Head of caudate nucleus (tissue), 42 donors: ENCODE measurements at places on chromosomes 13 and 19.
A peak's percentile ranks its signal among the peaks of the same experiment; 100 is the strongest.

DNA sequence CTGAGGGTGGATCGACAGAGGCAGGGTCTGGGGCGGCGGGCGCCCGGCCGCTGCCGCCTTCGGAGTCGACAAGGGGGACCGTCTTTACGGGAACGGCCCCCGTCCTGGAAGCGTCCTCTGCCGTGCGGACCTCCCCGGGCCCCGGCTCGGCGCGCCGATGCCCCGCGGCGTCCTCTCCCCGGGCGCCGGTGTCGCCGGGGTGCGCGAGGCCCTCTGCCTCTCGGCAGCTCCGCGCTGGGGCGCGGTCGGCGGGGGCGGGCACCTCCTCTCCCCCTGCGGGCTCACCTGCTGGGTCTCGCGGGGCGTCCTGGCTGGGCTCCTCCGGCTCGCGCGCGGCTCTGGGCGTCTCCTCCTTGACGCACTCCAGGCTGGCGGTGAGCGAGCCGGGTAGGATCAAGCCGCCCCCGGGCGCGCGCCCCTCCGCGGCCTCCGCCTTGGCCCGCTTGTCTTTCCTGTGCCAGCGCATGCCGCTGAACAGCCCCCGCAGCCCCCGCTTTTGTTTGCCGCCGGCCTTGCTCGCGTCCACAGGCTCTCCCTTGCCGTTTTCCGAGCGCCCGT lies 1.5 kb downstream of the AMER2 start:
- peak; percentile 63 for DNase-seq

GRCh38 chr19:54541712-54542111 lies 31.9 kb upstream of the LILRA2 start:
- no peak for DNase-seq

GRCh38 chr13:41709511-41709910 lies 251.4 kb downstream of the VWA8 start:
- no peak for DNase-seq

DNA sequence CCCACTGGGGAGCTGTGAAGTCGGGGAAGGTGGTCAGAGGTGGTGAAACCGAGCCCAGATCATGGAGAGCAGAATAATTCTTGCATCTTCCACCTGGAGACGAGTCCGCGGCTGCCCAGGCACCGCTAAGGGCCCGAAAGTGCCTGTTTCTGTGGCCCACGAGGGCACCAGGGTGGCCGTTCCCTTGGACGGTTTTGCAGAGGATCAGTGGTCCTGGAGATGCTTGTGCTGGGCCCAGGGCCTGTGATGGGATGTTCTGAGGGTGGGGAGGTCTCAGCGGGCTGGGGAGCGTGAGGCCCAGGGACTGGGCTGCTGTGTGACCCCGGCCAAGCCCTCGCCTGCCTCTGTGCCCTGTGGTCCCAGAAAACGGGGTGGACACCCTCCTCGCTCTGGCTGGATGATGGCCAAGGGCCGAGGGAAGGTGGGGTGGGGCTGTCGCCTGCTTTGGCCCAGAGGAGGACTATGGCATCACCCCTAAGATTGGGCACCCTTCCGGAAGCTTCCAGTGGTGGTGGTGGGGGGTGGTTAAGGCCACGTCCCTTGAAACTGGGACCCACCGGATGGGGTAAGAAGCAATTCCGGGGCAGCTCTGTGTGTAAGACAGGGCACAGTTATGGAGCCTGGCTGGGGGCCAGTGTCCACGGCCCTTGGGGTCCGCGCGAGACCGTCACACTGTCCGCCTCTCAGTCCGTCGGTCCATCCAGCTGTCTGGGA lies 51.3 kb upstream of the NFIC start:
- no peak for DNase-seq

DNA sequence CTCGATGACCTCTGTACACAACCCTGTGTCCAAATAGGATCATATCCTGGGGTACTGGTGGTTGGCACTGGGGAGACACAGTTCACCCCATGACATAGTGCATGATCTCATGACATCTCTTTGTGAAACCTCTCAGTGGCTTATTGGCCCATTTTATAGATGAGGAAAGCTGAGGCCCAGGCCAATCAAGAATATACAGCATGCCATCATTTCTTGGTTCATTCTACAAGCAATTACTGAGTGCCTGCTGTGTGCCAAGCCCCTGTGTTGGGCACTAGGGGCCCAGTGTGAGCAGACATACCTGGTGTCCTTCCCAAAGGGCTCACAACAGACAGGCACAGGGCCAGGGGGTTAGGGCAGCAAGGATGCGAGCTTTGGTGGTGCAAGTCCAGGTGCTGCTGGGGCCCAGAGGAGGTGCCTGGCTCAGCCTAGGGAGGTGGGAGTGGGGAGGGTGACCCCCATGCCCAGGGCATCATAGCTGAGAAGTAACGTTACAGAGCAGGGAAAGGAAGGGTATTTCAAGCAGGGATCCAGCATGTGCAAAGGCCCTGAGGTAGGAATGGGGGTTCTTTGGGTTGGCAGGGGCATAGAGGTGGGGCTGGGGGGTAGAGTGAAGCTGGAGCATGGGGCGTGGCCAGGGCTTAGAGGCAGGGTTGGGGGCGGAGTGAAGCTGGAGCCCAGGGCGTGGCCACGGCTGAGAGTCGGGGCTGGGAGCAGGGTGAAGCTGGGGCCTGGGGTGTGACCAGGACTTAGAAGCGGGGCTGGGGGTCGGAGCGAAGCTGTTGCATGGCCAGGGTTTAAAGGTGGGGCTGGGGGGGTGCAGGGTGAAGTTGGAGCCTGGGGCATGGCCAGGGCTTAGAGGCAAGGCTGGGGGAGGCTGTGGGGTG lies 20.7 kb downstream of the COLGALT1 start:
- no peak for DNase-seq

DNA sequence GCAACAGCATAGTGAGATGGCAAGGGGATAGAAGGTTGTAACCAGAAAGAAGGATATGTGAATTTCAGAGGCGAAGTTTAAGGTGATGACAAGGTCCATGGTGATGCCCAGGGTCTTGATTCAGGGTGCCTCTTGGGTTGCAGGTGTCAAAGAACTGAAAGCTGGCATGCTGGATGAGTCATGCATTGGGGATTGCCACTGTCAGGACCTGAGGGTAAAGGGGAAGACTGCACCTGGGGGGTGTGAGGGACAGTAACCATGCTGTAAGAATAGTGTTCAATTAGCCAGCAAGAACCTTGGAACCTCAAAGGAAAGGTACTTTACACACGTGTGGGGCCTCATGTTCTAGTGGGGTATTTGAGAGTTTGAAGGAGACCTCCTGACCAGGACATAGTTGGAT lies 279.6 kb downstream of the SLC7A1 start:
- no peak for DNase-seq

GRCh38 chr19:47561440-47562057 lies 11.4 kb downstream of the ZNF541 start:
- no peak for DNase-seq

GRCh38 chr13:76597868-76598267 lies 288.3 kb downstream of the KCTD12 start:
- no peak for DNase-seq
